ENCODE measurements at places on chromosomes 7 and 10.

DNA sequence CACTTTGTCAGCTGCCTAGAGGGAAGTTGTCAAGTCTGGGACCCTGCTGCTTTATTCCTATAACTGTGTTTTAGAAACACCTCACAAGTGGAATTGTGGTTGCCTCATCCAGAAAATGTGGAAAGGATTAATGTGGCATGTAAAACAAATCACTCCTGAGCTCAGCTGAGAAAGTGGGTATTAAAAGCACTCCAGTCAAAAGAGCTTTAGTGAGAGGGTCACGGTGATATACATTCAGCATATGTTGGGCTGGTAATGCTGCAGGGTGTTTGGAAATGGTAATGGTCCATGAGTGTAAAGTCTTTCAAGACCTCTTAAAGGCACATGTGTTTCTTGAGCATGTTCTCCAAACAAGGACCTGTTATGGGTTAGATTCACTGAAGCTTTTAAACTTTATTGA is 318.2 kb upstream of the MEOX2 start:
- no peak for DNase-seq

DNA sequence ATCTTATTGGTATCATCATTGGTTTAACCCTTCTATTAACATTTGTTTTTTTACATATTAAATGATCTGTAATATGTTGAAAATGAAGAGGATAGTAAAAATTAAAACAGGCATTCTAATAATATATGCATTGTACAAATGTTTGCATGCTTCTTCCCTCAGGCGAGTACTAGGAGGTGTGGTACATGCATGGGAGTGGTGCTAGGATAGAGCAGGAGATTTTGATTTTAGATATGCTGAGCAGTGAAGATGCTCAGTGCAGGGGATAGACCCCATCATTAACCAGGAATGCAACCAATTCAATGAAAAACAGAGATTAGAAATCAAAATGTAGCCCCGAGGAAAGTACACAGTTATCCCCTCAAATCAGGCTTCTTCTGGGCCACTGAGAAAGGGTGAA is 916.4 kb downstream of the LRMDA start:
- no peak for DNase-seq

DNA sequence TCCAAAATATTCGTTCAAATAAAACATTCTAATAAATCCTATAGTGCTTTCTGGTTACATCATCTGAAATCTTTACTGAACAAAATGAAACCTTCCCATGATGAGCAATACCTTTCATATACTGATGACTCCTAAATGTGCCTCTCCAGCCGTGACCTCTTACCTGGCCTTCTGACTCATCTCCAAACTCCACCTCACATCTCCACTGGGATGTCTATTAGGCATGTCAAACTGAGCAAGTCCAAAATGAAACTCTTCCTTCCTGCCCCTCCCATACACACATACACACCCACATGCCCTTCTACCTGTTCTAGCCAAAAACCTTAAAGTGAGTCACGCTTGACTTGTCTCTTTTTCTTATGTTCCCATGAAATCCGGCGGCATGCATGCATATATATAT is 22.9 kb downstream of the GSAP start:
- DNase-seq: peak; percentile 11

DNA sequence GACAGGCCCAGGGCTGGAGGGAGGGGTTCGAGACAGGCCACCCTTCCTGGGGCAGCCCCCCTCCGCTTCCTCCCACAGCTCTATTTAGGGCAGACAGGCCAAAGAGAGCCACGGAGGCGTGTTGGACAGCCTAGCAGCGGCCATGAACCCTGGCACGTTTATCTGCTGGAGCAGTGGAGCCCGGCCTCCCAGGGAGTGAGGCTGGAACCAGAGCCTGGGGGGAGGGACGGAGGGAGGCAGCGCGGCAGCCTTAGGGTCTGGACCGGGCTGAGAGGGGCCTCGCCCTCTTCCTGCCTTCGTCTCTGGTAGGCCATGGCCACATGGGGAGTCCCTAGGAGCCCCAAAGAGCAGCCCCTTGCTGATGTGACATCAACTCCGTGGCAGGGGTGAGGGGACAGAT is 17.1 kb downstream of the UNCX start:
- no peak for DNase-seq

GRCh38 chr7:33556472-33556871 is 348.9 kb upstream of the BMPER start:
- DNase-seq: no peak

DNA sequence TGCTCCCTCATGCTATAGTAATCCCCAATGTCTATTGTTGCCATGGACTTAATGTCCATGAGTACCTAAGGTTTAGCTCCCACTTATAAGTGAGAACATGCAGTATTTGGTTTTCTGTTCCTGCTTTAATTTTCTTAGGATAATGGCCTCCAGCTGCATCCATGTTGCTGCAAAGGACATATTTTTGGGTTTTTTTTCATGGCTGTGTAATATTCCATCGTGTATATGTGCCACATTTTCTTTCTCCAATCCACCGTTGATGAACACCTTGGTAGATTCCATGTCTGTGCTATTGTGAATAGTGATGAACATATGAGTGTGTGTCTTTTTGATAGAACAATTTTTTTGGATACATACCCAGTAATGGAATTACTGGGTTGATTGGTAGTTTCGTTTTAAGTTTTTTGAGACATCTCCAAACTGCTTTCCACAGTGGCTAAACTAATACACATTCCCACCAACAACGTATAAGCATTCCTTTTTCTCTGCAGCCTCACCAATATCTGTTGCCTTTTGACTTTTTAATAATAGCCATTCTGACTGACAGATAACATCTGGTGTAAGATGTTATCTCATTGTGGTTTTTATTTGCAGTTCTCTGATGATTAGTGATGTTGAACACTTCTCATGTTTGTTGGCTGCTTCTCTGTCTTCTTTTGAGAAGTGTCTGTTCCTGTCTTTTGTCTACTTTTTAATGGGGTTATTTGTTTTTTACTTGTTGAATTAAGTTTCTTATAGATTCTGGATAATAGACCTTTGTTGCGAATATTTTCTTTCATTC is 68.8 kb upstream of the IFRD1 start:
- no peak for DNase-seq

DNA sequence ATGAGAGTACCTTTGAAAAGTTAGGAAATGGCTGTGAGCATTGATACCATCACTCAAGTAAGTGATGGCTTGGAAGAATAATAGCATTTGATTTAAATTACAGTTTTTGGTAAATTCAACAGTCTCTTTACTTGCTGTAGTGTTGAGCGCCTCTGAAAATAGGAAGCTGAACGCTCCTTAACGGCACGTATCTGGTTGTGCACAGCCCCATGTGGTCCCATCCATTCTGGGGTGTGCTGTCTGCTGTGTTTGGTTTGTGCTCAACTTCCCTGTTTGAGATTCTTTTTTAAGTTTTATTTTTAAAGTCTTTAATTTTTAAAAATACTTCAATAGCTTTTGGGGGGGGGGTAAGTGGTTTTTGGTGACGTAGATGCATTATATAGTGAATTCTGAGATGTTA is 51.5 kb downstream of the DNAJB6 start:
- DNase-seq: no peak

DNA sequence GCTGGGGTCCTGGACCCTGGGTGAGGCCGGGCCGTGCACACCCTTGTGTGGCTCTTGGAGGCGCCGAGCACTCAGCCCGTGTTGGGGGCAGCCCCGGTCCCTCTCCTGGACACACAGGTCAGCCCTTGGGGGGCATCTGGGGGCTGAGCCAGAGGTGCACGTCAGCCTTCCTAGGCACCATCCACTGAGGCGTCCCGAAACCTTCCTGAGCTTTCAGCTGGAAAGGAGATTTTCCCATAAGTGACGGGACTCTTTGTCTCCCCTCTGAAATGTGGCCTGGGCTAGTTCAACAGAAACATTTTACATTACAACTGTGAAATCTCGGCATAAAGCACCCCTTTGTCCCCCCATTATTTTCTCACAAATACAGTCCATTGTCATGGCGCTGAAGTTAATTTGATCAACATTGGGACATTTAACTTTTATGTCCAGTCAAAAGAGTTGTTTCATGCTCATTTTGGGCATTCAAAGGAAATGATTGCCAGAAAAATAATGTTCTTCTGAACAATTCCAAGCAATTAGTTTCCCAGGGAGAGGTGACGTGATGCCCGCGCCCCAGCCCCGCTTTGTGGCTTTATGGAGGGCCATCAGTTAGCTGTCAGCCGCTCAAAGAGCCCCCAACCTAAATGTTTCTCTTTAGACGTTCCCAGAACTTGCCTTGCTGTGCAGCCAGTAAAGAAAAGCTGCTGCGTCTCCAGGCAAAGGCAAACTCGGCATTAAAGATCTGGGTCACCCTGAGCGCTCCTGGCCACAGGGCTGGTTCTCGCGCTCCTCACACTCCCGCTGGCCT is 70.8 kb downstream of the NKX6-2 start:
- DNase-seq: no peak

DNA sequence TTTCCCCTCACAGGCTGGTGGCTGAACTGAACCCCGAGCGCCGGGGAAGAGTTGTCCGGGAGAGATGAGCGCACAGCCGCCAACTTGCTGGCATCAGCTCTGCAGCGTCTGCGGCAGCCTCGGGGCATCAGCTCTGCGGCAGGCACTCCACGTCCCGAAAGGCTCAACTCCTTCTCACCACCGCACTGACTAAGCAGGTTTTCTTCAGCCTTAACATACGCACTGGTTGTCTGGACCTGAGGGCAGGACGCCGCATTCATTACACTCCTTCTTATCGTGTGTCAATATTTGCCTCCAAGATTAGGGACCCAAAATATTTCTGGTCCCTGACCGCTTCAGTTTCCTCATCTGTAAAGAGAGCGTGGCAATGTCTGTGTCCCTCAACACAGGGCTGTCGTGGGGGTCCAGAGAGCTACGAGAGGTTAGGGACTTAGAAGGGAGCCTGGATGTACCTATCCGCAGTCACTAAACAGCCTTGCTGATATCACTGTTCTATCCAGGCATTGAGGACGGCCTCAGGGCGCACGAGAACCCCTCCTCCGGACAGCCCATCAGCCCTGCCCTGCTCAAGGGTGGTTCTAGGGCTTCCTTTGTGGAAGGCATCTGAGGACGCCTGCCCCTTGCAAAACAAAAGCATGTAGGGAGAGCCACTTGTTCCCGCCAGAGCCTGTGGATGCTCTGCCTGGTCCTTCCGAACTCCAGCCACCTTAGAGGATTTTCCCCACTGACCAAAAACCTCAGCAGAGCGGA is 42.8 kb upstream of the FIGNL1 start:
- DNase-seq: no peak

- no peak for DNase-seq
Observed at GRCh38 chr7:137753067-137753466, 93.7 kb downstream of the DGKI start.

GRCh38 chr10:115164220-115164619 is 71.1 kb downstream of the ATRNL1 start:
- DNase-seq: no peak

All from activated T-cell treated with anti-CD3 and anti-CD28 coated beads for 4 hours (primary cell).